ENCODE measurements at places on chromosomes 2 and 18.
A peak's percentile ranks its signal among the peaks of the same experiment; 100 is the strongest.

- DNase-seq = no peak
These were observed 26.9 kb downstream of the SDC1 start for GRCh38 chr2:20198001-20198400.

DNA sequence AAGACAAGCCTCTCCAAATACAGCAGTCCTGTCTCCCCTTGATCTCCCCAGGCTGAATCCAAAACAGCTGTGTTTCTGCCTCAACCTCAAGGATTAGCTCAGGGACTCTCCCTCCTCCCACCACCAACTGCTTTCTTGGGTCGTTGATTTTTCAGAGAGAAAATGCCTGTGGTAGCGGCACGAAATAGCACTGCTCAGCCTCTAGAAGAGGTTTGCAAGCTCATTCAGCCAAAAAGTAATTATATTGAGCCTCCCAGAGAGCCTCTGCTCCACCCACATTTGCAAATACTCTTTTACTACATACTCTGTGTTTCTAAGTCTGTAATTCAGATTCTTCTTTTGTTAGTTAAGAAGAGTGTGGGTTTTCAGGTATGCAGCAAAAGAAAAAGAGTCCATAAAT, 396.4 kb upstream of the TNP1 start:
- DNase-seq = no peak

GRCh38 chr2:20479835-20480234, 33.0 kb downstream of the RHOB start:
- DNase-seq = no peak

GRCh38 chr18:12934454-12935071, 13.2 kb upstream of the SEH1L start:
- peak; percentile 86 for DNase-seq

DNA sequence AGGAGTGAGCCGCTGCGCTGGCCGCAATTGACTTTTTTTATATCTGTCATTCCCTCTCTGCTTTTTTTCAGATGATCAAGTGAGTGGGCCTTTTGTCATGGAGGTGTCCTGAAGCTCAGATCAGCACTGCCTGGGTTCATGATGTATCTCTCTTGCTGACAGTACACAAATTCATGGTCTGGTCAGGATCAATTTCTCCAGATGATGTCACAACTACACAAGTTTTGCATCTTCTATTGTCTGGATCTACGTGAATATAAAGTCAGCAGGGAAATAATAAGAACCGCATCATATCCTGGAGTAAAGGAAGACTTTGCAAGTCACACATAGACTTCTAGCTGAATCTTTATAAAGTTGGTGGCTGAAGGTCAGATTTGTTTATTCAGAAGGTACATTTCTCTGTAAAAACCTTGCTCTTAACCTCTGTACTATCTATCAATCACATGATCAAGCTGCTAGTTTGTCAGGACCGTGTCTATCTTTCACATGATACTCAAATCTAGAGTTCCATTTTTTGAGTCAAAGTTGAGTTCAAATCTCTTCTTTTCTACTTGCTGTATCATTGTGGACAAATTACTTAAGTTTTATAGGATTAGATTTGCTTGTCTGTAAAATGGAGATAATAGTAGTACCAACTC, 13.1 kb upstream of the CD28 start:
- DNase-seq = no peak

GRCh38 chr18:61817086-61817485, 75.7 kb downstream of the RNF152 start:
- DNase-seq = no peak

DNA sequence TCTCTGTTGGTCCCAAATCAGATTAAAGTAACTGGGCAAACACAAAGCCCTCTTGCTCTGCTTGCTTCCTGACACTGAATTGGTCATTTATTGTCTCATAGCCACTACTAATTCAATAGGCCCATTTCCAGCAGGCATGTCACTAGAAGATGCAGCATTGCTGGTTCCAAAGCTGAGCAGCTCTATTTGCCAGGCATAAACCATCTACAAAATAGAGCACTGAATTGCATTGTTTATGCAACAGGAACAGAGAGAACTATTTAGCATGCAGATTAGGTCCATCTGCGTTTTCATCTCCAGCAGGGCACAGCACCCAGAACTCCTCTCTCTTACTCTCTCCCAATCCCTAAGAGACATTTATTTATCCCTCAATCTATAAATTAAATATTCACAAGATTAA, 227.6 kb downstream of the SUCLG1 start:
- DNase-seq = no peak

- no peak for DNase-seq
These were observed 192.5 kb downstream of the ATAD2B start for GRCh38 chr2:23734416-23734815.

GRCh38 chr18:59959073-59959472, 59.3 kb downstream of the PMAIP1 start:
- DNase-seq = no peak

DNA sequence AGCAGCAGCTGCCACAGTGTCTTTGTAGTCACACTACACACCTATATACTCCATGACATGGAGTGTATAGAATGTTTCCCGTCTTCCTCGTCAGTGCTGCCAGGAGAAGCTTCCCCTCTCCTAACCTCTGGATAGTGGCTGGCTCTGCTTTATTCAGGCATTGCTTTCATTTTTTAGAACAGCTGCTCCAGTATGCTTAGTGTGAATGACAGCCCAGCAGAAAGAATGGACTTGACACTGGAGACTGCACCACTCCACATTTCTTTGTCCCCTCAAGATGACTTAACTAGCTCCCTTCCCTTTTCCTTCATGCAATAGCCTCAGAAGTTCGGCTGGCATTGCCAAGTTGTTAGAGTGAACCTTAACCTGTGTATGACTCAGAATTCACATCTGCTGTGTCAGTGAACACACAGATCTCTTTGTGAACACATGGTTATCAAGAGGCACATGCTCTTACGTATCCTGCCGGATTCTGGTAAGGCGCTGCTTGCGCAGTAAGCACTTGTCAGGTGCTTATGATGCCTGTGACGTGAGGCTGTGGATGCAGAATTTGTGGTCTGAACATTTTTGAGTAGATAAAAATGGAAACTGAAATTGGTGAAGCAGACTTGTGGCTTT, 73.9 kb downstream of the NEDD4L start:
- DNase-seq = no peak

- DNase-seq = no peak
These were observed 55.9 kb upstream of the TLK1 start for GRCh38 chr2:171216631-171217030.

DNA sequence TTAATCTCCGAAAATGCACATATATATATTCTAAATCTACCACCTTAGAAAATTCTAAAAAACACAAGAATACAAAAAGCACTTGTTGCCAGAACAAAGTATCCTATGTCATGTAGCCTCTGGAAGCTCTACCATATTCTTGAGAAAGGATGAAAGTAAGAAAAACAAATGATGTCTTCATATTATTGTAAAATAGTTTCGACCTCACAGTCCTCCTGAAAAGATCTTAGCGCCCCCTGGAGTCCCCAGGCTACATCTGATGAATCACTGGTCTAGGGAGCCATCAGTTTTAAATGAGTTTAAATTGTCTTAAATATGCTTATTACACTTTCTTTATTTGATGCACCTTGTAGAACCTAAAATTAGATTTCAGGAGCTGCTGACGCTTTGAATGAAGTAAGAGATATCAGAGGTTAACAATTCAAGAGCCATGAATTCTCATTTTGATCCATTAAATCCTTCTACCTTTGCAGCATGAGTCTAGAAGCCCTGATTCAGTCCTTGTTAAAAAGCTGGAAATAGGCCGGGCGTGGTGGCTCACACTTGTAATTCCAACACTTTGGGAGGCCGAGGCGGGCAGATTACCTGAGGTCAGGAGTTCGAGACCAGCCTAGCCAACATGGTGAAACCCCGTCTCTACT, 138.8 kb downstream of the MCFD2 start:
- DNase-seq = peak; percentile 21

GRCh38 chr2:236887953-236888793, 197.5 kb upstream of the COPS8 start:
- no peak for DNase-seq

- no peak for DNase-seq
These were observed 41.8 kb upstream of the NAB1 start for GRCh38 chr2:190607014-190607597.

DNA sequence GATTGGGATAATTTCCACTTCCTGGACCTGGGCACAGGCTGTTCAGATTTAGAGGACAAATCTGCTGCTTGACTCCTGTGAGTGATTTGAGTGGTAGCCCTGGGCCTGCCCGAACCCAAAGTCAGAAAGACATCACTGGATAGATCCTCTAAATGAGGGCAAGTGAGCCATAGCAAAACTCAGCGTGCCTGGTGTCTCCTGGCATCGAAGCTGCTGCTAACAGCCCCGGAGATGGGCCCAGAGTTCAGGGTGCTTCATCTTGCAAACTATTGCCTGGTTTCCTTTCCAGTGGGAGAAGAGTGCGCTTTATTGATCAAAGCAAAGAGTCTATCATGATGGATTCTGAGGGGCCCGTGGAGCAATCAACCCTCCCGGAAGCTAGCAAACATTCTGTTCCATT, 153.1 kb upstream of the KLHL29 start:
- no peak for DNase-seq

GRCh38 chr18:72762515-72763122, 105.2 kb downstream of the NETO1 start:
- no peak for DNase-seq

- DNase-seq = no peak
These were observed 174.1 kb downstream of the SMAD7 start for GRCh38 chr18:48776641-48777025.

DNA sequence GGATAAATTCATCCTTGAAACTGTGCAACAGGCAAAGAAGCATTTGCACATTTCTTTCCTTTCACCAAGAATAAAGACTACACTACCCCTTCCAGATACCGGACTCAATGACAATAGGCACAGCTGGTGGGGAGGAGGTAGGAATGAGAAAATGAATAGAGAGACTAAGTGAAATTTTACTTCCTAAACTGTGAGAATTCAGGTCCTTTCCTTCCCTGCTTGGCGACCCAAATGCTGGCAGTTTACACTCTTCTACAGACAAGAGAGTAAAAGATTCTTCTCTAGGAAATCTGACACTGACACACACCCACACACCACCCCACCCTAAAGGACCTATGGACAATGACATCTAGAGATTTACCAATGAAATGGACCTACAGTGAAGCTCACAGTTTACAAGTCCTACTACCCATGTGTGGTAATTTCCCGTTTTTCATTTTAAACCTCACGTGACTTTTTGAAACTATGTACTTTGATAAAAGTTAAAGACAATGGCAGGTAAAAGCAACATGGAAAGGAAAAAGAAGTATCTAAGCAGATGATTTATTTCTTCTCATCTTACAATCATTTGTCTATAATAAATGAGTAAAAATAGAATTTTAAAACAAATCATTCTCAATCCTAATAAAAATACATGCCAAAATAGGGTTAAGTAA, 27.9 kb downstream of the REV1 start:
- DNase-seq = no peak

DNA sequence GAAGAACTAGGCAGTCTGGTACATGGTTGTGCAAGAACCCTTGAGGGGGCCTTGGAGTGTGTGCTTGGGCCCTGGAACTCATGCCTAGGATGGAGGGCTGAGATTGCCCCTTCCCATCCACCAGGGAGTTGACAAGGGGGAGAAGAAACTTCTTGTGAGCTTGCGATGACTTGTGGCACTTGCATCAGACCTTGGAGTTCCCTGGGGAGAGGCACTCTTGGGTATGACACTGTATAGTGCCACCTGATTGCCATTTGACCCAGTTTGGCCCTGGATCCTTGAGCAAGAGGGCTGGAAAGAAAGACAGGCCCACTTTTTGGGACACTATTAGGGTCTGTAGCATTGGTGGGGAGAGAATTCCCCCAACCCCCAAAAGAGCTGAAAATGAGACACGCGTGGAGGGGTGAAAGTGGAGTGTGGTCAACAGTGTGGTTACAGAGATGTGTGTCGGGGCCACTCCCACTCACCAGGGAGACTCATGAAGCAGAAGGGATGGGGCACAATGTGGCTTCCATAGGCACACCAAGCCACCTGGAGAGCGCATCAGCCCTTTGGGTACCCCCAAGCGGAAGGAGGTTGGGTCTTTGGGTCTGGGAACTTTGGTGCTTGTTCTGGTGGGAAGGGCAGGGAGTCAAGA, 101.3 kb downstream of the MSH2 start:
- no peak for DNase-seq

- no peak for DNase-seq
These were observed 55.9 kb downstream of the MOB4 start for GRCh38 chr2:197571627-197572271.

DNA sequence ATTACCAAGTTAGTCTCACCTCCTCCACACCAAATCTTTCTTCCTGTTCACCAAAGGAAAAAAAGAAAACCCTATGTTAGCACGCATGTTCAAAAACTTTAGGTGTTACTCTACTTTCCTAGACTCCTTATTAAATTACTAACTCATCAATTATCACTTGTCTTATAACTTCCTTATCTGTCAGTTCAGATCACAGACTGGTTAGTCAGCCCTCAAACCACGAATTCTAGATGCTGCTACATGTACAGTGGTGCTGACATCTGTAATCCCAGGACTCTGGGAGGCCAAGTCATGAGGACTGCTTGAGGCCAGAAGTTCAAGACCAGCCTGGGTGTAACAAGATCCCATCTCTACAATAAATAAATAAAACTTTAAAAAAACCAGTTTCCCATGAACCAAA, 3.5 kb downstream of the YWHAQ start:
- no peak for DNase-seq

GRCh38 chr2:64655018-64655664, 1.4 kb upstream of the SERTAD2 start:
- DNase-seq = no peak

DNA sequence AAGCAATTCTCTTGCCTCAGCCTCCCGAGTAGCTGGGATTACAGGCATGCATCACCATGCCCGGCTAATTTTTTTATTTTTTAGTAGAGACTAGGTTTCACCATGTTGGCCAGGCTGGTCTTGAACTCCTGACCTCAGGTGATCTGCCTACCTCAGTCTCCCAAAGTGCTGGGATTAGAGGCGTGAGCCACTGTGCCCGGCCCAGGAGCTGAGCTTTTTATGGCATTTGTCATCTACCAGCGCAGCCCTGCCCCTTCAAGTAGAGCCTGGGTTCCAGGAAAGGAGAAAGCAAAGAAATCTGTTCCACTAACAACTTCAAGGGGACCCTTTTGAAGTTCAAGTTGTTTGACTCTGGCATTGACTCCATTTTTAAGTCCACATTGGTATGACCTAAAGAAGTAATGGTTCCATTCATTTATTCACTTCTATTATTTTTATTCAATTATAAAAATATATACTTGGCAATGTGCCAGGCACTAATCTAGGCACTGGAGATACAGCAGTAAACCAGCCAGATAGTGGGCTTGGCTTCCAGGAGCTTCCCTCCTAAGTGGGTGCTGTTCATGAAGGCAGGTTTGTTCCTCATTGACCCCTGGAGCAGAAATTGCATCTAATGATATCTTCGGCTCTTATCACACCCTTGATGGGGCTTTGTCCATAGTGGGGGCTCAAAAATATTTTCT, 8.0 kb upstream of the SFTPB start:
- no peak for DNase-seq

- DNase-seq = no peak
These were observed 29.2 kb upstream of the CDH7 start for GRCh38 chr18:65721619-65722018.

GRCh38 chr2:221779614-221780067, 207.5 kb upstream of the EPHA4 start:
- no peak for DNase-seq

GRCh38 chr2:171405546-171405945, 28.2 kb downstream of the METTL8 start:
- DNase-seq = no peak
